ENCODE measurements at places on chromosomes 4 and X.

GRCh38 chr4:102596532-102596931 lies 95.4 kb downstream of the NFKB1 start:
- DNase-seq: no peak

- no peak for DNase-seq
Observed at GRCh38 chr4:107997794-107998193, 8.1 kb downstream of the HADH start.

- no peak for DNase-seq
Observed at GRCh38 chrX:63258144-63258543, 93.0 kb downstream of the SPIN4 start.

- peak; percentile 62 for DNase-seq
Observed at GRCh38 chr4:184197536-184198082, 20.1 kb downstream of the ENPP6 start.

DNA sequence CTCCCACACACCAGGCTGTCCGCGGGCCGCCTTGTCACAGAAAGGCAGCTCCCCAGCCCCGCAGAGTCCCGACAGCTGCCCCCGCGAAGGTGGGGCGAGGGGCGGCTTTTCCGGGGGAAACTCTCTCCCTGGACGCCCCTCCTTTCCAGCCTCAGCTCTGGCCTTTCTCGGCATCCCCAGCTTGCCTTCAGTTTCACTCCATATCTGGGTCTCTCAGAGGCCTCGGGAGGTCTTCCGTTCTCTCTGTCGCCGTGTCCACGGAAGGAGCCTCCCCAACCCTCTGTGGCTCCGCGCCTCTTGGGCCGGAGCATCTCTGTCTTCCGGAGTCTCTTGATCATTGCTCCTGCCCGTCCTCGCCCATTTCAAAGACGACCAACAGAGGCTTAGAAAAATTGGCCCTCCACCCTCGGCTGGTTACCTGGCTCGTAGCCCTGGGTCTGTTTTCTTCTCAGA lies 6.1 kb upstream of the MSX1 start:
- peak; percentile 18 for DNase-seq

DNA sequence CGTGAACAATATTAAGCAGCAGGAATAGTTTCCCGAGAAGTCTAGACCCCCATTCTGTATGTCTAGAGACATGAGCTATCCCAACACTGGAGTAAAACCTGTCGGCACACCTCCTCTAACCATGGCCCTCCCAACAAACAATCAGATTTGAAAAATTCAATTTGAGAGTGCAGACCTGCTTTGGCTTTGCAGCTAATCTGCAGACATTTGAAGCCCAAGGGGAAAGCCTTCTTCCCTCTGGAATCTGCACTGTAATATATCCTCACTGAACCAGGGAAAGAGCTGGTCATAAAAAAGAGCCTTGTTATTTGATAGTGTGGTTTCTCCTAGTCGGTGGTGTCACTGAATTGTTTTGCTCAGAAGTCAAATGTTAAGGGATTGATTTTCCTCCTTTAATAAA lies 44.6 kb upstream of the KLHL34 start:
- DNase-seq: no peak

GRCh38 chrX:10087391-10087790 lies 69.4 kb upstream of the CLCN4 start:
- DNase-seq: no peak

DNA sequence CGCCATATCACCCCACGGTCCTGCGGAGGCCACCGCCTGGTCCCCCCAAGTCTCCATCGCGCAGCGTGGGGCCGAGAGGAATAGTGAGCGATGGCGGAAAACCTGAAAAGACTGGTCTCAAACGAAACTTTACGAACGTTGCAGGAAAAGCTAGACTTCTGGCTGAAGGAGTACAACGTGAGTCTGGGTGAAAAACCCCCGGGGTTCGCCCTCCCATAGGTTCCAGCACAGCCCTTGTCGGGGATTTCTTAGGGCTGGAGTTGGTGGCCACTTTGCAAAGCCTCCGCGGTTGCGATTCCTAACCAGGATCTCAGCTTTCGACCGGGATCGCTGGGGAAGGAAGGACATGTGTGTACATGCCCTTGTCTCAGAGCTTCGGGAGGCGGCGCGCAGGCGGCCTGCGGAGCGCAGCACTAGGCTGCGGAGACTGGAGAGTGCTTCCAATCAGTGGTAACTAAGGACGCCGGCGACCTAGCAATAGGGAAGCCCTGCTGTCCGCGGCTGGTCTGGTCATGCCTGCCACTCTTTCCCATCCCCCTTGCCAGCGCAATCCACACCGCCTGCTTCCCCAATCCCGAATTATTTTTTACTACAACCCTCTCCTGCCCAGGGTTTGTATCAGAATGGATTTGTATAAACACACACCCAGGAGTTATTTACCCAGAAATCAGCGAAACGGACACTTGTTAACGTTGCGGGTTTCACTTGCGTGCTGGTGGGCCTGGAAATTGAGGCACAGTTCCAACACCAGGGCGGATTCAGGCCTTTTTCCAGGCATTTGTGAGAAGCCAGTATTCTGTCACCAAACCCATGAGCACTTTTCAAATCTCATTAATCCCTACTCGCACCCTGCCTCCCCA lies 741 bp downstream of the SPATA18 start:
- DNase-seq: peak; percentile 83

DNA sequence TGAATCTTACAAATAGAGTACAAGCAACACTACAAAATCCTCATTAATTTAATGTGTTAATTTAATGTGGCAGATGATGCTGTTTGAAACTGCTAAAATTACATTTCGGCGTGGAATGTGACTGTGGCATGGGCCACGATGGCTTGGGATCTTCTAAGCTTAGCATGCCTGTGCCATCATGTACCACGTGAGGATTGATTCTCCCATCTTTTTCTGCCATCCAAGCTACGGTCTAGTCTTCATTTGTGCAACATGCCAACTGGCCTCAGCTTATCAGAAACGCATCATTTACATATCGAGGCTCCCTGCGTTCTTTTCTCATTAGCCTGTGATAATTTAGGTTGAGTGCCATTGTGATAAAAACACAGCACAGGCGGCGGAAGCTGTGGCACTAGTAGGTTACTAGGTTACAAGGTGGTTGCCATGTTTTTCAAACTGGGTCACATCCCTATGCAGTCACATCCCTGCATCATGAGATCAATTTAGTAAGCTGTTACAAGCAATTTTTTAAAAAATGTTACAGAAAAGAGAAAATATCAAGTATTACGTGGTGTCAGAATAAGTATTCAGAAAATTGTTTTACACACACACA lies 189.9 kb upstream of the RBPJ start:
- DNase-seq: no peak

- DNase-seq: no peak
Observed at GRCh38 chr4:149065753-149066152, 623.5 kb upstream of the NR3C2 start.

- DNase-seq: peak; percentile 49
Observed at GRCh38 chr4:124018383-124019317, 622.1 kb downstream of the SPRY1 start.

GRCh38 chr4:40269133-40269532 lies 66.0 kb upstream of the CHRNA9 start:
- no peak for DNase-seq

DNA sequence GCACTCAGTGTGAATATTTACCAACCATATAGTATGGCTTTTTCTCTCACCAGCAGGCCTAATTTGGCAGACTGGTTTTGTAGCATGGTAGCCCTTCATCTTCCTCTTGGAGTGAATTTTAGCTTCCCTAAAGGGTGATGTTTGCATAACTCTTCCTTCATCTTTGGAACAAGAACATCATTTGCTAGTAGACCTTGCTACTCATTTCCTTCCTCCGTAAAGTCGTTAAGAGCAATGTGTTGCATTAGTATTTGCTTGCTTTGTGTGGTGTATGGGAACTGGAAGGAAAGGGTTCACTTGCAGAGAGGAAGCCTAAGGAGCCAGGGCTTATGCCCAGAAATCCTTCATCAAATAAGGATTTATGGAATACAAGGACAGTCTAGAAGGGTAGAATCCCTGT lies 50.2 kb upstream of the PGRMC2 start:
- DNase-seq: no peak

- DNase-seq: no peak
Observed at GRCh38 chr4:118734491-118735205, 49.5 kb downstream of the METTL14 start.

- no peak for DNase-seq
Observed at GRCh38 chr4:81963763-81964020, 410.1 kb downstream of the HNRNPD start.

DNA sequence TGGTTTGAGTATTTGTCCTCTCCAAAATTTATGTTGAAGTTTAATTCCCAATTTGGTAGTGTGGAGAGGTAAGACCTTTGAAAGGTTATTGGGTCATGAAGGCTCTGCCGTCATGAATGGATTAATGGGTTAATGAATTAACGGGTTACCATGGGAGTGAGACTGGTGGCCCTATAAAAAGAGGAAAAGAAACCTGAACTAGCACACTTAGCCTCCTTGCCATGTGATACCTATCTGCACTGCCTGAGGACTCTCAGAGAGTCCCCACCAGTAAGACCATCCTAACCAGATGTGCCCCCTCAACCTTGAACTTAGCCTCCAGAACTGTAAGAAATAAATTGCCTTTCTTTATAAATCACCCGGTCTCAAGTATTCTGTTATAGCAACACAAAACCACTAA lies 39.3 kb downstream of the PAGE1 start:
- no peak for DNase-seq

GRCh38 chr4:14087459-14087858 lies 459.9 kb upstream of the BOD1L1 start:
- DNase-seq: no peak

GRCh38 chr4:113960684-113961321 lies 18.6 kb downstream of the ARSJ start:
- no peak for DNase-seq

DNA sequence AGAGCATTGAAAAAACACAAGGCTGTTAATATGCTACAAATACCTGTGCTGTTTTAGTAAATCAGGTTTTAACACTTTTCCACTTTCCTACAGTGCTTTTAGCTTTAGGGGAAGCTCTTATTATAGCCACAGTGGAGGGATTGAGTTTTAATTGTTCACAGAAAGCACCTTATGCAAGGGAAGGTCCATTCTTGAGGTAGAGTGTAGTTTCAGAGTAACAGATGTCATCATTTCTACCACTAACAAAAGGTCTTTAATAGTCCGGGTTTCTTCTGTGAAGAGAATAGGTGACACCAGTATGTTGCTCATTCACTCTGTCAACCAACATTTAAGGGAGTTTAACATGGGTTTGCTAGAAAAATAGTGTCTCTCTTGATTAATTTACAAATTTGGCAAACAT lies 104.4 kb downstream of the STIM2 start:
- DNase-seq: no peak

DNA sequence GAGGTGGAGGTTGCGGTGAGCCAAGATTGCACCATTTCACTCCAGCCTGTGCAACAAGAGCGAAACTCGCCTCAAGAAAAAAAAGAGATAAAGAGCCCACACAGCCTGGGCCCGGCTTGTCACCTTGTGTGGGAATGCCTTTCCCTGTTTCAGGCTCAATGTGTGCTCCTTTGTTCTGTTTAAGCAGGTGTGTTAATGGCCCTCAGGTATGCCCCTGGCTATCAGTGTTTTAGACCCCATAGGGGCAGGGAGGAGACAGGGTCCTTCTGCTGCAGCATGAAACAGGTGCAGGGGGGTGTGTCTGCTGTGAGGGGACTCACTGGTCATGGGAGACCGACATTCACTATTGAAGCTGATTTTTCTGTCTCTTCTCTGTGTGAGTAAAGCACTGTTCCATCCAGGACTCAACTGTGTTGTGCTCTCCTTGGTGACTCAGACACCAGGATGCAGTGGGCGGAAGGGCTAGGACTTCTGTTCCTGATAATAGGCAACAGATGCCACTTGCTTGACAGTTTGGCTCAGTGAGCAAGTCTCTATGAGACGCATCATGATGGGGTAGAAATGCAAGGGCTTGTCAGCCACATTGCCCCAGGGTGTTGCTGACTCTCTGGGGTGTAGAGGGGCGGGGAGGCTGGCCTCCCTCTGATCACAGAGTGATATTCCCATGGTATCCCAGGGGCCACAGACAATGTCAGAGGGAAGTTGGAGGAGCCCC lies 15.6 kb upstream of the LAP3 start:
- no peak for DNase-seq

DNA sequence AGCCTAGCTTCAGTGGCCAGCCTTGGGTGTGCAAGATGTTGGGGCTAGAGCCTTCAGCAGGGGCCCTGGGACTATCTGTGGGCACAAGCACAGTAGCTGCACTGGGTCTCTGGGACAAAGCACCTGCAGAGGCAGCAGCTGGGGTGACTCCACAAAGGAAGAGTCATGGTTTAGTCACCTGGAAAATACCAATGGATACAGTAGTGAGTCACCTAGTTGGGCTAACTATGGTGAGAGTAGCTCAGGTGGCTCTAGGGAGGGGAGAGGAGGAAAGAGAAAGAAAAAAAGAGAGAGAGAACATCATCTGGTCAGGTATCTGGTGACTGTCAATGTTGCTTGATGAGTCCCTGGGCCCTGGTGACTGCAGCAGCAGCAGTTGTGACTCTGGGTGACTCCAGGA lies 72.9 kb upstream of the SPIN4 start:
- DNase-seq: no peak

DNA sequence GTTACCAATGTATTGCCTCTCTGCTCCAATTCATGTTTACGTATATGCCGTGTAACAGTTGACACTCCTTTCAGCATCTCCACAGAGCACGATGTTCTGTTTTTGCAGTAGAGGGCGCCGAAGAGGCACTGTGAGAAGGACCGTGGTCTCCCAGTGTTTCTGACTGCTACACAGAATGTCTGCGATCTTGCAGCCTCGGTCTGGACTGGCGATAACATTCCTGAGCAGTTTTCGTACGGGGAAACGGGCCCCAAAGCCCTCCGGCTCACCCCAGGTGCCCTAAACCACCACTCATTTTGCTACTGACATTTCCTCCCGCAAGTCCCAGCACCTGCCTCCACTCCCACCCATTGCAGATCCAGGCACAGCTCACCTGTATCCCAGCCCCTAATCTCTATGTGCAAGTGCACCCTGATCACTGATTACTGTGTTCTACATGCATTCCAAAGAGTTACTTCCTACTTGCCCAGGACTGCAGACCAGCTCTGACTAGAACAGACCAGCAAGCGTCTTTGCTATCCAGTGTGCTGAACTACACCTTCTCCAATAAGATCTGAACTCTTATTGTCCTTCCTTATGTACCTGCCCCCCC lies 12.4 kb upstream of the NFXL1 start:
- DNase-seq: peak; percentile 63

- DNase-seq: no peak
Observed at GRCh38 chrX:149151805-149152757, 353.0 kb downstream of the IDS start.

- no peak for DNase-seq
Observed at GRCh38 chr4:27096142-27096824, 235.6 kb downstream of the STIM2 start.

DNA sequence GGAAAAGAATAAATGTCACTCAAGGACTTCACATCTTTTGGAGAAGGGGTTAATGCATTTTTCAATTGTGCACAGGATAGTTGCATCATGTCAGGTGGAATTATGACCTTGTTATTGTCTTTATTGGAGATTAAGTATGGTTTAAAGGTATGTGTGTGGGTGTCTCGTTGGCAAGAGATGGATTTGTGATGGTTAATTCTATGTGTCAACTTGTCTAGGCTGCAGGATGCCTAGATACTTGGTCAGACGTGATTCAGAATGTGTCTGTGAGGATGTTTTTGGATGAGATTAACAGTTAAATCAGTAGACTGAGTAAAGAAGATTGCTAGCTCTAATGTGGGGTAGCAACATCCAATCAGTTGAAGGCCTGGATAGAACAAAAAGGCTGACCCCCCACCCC lies 42.2 kb upstream of the HSD17B10 start:
- no peak for DNase-seq

GRCh38 chrX:151938172-151938571 lies 25.5 kb downstream of the MAGEA4 start:
- DNase-seq: no peak

Data from right hindlimb (tissue), 1 donor.